ENCODE measurements at places on chromosomes 6 and 20. TPM values are rescaled to one million over a fixed set of nuclear protein-coding genes. Genes with fewer than 3 reads are reported as not detected.

DNA sequence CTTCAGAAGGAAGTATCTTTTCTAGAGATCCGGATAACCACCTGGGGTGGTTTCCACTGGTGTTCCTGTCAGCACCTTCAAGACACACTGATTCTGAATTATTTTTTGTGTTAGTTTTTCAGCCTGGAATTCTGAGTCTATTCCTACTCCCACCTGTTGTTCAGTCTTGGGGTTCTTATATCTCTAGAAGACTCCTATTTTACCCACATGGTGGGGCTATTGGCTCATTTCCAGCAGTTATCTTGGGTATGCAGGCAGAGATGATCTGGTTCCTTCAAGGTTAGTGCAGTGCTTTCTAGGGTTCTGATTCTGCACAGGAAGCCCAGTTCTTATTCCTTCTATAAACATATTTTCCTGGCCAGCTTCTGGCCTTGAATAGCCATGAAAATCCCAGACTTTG is 175.6 kb upstream of the PDE7B start:
- H3K4me3 ChIP-seq, result no peak overlapping the region
- no peak overlapping the region for H3K27ac ChIP-seq
- H3K4me1 ChIP-seq, result no peaks in the 10 kb centered on the region
- H3K27me3 ChIP-seq, result no peaks in the 10 kb centered on the region

- H3K4me3 ChIP-seq, result no peak overlapping the region
- no peaks in the 10 kb centered on the region for H3K27me3 ChIP-seq
- H3K27ac ChIP-seq, result no peak overlapping the region
- H3K36me3 ChIP-seq, result no peaks in the 10 kb centered on the region
These were observed 132.6 kb upstream of the CST7 start for GRCh38 chr20:24816431-24816830.

- peaks cover 4% of the 10 kb centered on the region for H3K4me1 ChIP-seq
- H3K27ac ChIP-seq, result no peak overlapping the region
- H3K27me3 ChIP-seq, result no peaks in the 10 kb centered on the region
- no peaks in the 10 kb centered on the region for H3K36me3 ChIP-seq
These were observed 83.3 kb upstream of the TGM3 start for GRCh38 chr20:2212456-2213015.

- DNase-seq, result no peak
- H3K4me1 ChIP-seq, result no peaks in the 10 kb centered on the region
- H3K27me3 ChIP-seq, result no peaks in the 10 kb centered on the region
- no peak overlapping the region for H3K4me3 ChIP-seq
- no peak overlapping the region for H3K27ac ChIP-seq
- no peaks in the 10 kb centered on the region for H3K36me3 ChIP-seq
These were observed 13.8 kb downstream of the CFAP206 start for GRCh38 chr6:87421576-87421975.

- no peaks in the 10 kb centered on the region for H3K4me1 ChIP-seq
- DNase-seq, result no peak
- H3K27ac ChIP-seq, result no peak overlapping the region
- no peaks in the 10 kb centered on the region for H3K27me3 ChIP-seq
- no peaks in the 10 kb centered on the region for H3K36me3 ChIP-seq
- H3K4me3 ChIP-seq, result no peak overlapping the region
These were observed 29.1 kb upstream of the LMBRD1 start for GRCh38 chr6:69825904-69826303.

DNA sequence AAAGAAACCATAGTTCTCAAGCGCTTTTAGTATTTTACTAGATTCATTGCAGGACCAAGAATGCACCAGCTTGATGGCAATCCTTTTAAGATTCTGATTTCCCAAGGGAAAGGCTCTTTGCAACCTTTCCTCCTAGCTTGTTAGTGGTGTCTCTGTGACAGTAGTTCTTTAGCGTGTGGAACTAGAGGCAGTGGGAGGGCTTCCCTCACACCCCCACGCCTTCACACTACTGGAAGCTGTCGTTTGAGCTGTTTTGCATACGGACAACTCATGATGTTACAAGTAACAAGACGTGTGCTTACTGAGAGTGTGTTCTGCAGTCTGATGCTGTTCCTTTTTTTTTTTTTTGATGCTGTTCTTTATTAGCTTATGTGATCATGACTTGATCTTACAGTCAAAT is 34.1 kb downstream of the EYA4 start:
- DNase-seq, result no peak
- H3K27ac ChIP-seq, result no peak overlapping the region
- no peak overlapping the region for H3K4me3 ChIP-seq
- no peaks in the 10 kb centered on the region for H3K4me1 ChIP-seq
- no peaks in the 10 kb centered on the region for H3K27me3 ChIP-seq

DNA sequence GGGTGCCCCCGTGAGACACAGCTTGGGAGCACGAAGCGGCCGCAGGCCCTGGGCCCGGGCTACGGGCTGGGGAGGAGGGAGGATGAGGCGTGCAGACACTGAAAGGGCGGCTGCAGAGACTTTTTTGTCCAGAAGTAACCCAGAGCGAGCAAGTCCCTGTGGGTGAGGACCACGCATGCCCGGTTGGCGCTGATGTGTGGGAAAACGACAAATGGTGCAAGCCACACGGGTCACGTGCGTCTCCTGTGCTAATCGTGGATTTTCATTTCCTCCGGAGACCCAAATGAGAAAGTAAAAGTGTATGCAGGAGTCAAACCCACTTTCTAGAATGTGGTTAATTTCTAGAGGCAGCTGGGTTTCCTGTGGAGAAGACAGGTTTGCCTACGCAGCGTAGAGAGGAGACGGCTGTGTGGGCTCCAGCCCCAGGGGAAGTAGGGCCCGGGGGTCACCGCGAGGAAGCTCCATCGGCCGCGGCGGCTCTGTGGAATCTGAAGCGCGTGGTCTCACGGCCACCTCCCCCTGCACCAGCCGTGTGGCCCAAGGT is 19.0 kb downstream of the DLL1 start:
- no peaks in the 10 kb centered on the region for H3K4me1 ChIP-seq
- no peak overlapping the region for H3K27ac ChIP-seq
- no peak overlapping the region for H3K4me3 ChIP-seq
- H3K27me3 ChIP-seq, result peaks cover 17% of the 10 kb centered on the region
- DNase-seq, result no peak
- H3K36me3 ChIP-seq, result no peaks in the 10 kb centered on the region

- no peaks in the 10 kb centered on the region for H3K36me3 ChIP-seq
- no peak for DNase-seq
- no peaks in the 10 kb centered on the region for H3K27me3 ChIP-seq
These were observed 3.8 kb downstream of the PRR3 start for GRCh38 chr6:30560930-30561329.

DNA sequence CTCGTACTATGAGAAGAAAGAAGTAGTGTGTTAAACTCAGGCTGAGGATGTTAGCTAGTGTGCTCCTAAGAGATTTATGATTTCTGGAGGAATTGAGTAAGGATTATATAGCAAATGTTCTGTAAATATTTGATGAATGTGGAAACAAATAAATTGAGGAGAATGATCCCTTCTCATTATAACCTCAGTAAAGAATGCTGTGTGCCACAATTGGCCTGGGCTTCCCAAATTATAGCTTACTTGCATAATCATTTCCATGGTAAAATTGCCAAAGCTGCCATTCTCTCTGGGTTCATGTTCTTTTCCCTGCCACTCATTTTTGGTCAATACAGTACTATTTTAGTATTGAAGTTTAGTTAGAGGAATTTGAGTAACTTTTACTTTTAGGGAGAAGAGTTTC is 128.5 kb downstream of the FLRT3 start:
- H3K4me3 ChIP-seq, result no peak overlapping the region
- H3K27ac ChIP-seq, result no peak overlapping the region
- no peaks in the 10 kb centered on the region for H3K4me1 ChIP-seq
- H3K27me3 ChIP-seq, result no peaks in the 10 kb centered on the region
- no peaks in the 10 kb centered on the region for H3K36me3 ChIP-seq
- no peak for DNase-seq

- no peak overlapping the region for H3K27ac ChIP-seq
- H3K36me3 ChIP-seq, result no peaks in the 10 kb centered on the region
- H3K27me3 ChIP-seq, result no peaks in the 10 kb centered on the region
- H3K4me1 ChIP-seq, result peaks cover 8% of the 10 kb centered on the region
- H3K4me3 ChIP-seq, result no peak overlapping the region
These were observed 51.1 kb downstream of the ENPP1 start for GRCh38 chr6:131858765-131859415.

DNA sequence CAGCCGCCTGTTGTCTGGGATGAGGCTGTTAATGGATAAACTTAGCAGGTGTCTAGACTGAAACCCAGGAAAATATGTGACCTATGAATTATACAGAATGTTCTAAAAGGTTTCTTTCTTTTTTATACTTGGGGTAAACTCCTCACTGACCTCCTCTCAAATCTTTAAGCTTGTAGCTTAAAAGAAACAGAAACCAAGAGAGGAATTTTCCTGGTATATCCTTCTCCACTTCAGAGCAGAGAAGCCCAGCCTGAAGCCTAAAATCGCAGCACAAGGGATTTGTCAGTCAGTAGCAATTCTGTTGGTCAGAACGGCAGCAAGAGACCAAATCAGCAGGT is 99.4 kb upstream of the RIPOR2 start:
- no peaks in the 10 kb centered on the region for H3K27me3 ChIP-seq
- H3K4me3 ChIP-seq, result no peak overlapping the region
- no peaks in the 10 kb centered on the region for H3K4me1 ChIP-seq
- no peaks in the 10 kb centered on the region for H3K36me3 ChIP-seq

GRCh38 chr6:167737205-167737830 is 89.4 kb upstream of the AFDN start:
- H3K4me3 ChIP-seq, result no peak overlapping the region
- no peaks in the 10 kb centered on the region for H3K36me3 ChIP-seq
- H3K27ac ChIP-seq, result no peak overlapping the region
- no peaks in the 10 kb centered on the region for H3K27me3 ChIP-seq
- no peak for DNase-seq

Gene ARMH2
- not detected for total RNA-seq

DNA sequence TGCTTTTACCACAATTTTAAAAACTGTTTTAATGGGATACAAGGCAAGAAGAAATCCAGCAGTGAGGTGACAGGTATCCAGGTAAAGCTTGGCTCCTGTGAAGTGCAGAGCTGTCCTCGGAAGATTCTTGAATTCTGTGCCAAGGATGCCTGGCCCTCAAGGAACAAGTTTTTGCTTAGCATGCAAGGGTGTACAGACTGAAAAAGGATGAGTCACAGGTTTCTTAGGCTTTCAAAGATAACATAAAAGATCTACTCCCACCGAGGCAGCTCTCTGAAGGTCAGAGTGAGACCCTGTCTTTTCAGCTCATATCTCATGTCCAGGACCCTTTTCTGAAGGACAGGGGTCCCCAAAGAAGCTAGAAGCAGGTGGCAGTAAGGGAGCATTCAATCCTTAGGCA is 83.3 kb downstream of the CHD6 start:
- no peaks in the 10 kb centered on the region for H3K27me3 ChIP-seq
- no peak overlapping the region for H3K4me3 ChIP-seq
- H3K4me1 ChIP-seq, result no peaks in the 10 kb centered on the region
- no peak overlapping the region for H3K27ac ChIP-seq
- no peaks in the 10 kb centered on the region for H3K36me3 ChIP-seq

DNA sequence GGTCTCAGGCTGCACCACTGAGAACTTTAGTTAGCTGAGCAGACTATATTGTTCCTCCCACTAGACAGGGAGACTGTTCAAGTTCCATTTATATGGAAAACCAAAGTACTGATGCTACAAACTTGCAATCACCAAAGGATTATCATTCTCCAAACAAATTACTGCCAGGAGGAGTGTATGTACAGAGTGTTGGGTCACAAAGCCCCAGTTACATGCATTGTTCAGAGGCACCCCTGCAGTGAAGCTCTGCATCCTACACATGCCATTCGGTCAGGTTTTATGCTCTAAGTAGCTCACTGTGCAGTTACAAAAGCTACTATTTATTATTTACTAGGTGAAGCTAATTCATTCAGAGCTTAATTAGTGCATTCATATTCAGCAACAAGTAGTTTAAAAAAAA is 75.8 kb downstream of the SMLR1 start:
- peaks cover 11% of the 10 kb centered on the region for H3K4me1 ChIP-seq
- no peak overlapping the region for H3K27ac ChIP-seq
- H3K4me3 ChIP-seq, result no peak overlapping the region
- H3K27me3 ChIP-seq, result no peaks in the 10 kb centered on the region
- no peak for DNase-seq
- H3K36me3 ChIP-seq, result peaks cover 2% of the 10 kb centered on the region

GRCh38 chr20:5002077-5002413 is 735 bp upstream of the SLC23A2 start:
- no peaks in the 10 kb centered on the region for H3K36me3 ChIP-seq
- no peak for DNase-seq
- no peak overlapping the region for H3K27ac ChIP-seq
- H3K4me1 ChIP-seq, result peaks cover 13% of the 10 kb centered on the region
- H3K4me3 ChIP-seq, result peak overlapping the region; percentile 56

Gene KCNK16
- not detected for total RNA-seq

GRCh38 chr6:111852725-111853124 is 20.5 kb downstream of the FYN start:
- DNase-seq, result no peak
- H3K27ac ChIP-seq, result no peak overlapping the region
- H3K4me1 ChIP-seq, result no peaks in the 10 kb centered on the region
- no peaks in the 10 kb centered on the region for H3K27me3 ChIP-seq
- H3K36me3 ChIP-seq, result no peaks in the 10 kb centered on the region

Measured in endothelial cell of umbilical vein (primary cell).